LoVo (cell line): ENCODE measurements at places on chromosomes 13 and 19.

GRCh38 chr19:6983448-6983847 lies 37.8 kb downstream of the MBD3L2B start:
- no peak for DNase-seq

GRCh38 chr13:33228648-33229445 lies 56.7 kb downstream of the STARD13 start:
- DNase-seq, result peak; percentile 65

GRCh38 chr13:29543230-29544215 lies 52.0 kb downstream of the SLC7A1 start:
- no peak for DNase-seq

DNA sequence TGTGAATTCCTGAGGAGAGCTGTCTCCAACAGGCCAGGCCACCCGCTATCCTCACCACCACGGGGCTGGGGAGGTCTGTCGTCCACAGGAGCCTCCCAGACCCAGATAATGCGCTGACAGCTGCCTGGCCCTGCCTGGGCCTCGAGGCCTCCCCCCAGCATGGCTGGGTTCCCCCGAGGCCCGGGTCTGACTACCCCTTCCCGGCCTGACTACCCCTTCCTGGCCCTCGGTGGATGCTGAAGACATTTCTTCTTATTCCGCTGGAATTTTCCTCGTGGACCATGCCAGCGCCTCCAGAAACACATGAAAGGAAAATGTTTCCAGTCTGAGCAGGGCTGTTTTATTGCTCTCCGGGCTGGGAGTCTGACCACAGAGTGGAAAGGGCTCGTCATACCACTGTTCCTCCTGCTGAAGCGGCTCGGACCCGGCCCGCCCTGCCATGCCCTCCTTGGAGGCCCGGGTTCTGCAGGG lies 16.8 kb upstream of the COMP start:
- no peak for DNase-seq

- no peak for DNase-seq
Observed at GRCh38 chr13:108897955-108898354, 268.5 kb downstream of the MYO16 start.
